ENCODE measurements at places on chromosomes 6 and 20. TPM values are rescaled to one million over a fixed set of nuclear protein-coding genes. Genes with fewer than 3 reads are reported as not detected.

Gene TMEM63B
- 44.5 TPM for total RNA-seq

Gene REM1
- total RNA-seq = 2.4 TPM

Gene GNMT
- total RNA-seq = 0.97 TPM

DNA sequence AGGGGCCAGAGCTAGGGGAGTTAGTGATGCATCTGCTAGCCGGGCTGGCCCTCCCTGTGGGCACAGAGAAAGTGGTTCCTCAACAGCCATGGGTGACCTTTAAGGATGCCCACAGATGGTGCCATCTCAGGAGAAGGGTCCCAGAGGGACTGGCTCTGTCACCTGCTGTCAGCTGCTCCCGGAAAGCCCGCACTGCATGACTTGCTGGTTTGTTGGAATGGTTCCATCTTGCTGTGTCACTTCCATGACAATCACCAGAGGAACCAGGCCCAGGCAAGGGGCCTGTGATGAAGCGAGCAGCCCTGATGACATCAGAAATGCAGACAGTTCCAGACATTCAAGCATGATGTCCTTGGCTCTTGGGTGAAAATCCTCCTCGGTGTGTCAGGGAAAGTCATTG is 125.2 kb downstream of the PHACTR3 start:
- DNase-seq = no peak

DNA sequence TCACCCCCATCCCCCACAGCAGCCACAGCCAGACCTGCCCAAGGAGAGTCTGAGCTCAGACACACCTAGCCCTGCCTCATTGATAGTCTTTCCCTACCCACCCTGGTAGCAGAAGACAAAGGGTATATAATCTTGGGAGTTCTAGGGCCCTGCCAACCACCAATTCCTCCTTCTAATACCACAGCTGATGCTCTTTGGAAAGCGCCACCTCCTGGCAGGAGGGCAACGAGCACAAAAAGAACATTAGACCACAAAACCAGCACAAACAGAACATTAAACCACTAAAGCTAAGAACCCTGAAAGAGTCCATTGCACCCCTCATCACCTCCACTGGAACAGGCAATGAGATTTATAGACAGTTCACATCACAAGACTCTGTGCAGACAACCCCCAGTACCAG is 195.8 kb upstream of the FUT9 start:
- DNase-seq = no peak

- DNase-seq = no peak
These were observed 6.7 kb upstream of the HSF2 start for GRCh38 chr6:122392564-122393350.

All from Right ventricle myocardium inferior (tissue), 1 donor.